HuH-7 (cell line): ENCODE measurements at places on chromosomes 4 and X.

- no peak for DNase-seq
Observed at GRCh38 chr4:185004562-185005218, 13.6 kb upstream of the HELT start.

- peak; percentile 30 for DNase-seq
Observed at GRCh38 chr4:95165926-95166524, 382.7 kb downstream of the UNC5C start.

DNA sequence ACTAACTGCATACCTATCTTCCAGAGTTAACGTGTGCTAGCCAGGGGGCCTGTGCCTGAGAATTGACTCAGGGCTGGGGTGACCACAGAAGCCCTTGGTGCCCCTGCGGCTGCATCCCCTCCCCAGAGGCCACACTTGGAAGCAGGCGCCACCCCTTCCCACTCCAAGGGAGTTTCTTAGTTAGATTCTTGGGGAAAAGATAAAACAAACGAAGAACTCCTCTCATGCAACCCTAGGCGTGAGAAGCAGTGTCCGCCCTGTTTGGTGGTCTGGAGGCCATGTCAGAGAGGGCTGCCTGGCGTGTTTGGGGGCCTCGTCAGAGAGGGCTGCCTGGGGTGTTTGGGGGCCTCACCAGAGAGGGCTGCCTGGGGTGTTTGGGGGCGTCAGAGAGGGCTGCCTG is 50.3 kb upstream of the HGFAC start:
- no peak for DNase-seq

DNA sequence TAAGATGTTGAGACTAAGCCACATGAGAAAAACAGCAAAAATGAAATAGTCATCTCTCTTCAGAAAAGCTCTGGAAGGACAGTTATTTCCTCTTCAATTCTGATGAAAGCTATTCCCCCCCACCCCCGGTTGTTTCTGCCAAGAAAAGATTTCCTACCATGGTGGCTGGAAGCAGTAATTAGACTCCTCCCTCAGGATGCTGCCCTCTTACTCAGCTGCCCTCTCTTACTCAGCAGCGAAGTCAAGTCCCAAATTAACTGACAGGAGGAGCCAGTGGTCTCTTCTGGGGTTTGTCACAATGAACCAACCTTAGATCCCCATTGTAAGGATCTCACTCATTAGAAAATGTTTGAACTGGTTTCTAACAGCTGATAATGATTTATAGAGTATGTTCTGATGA is 38.0 kb downstream of the GPM6B start:
- DNase-seq, result no peak

DNA sequence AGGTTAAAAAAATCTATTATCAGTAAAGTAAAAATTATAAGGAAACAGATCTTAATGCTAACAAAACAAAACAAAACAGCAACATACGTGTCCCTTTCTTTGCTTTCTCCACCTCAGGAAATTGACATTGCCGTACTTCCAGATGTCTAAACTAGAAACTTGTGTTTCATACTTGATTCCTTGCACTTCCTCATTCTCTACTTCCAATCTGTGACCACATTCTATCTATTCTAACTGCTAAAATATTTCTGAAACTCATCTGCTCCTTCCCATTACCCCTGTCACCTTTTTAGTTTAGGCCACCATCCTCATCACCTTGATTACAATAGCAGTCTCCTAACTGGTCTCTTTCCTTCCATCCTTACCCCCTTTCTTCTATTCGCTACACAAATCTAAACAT is 22.5 kb upstream of the RPA4 start:
- DNase-seq, result no peak

- no peak for DNase-seq
Observed at GRCh38 chr4:115054836-115055235, 58.6 kb downstream of the NDST4 start.

GRCh38 chrX:149910178-149910695 is 19.1 kb upstream of the HSFX4 start:
- DNase-seq, result no peak

DNA sequence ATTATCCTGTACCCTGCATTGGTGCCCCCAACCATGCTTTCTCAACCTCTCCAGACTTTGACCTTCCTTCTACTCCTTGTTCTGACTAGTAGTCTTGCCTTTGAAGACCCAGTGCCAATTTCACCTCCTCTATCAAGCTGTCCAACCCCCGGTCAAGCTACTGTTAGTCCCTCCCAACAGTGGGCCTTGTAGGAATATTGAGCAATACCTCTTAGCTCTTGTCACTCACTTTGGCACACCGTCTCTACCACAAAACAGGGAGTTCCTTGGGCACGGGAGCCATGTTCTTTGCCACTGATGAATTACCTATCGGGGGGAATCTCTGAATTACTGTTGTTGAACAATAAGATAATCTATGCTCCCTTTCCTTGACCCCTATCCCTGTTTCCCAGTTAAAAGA is 25.2 kb downstream of the LAS1L start:
- DNase-seq, result no peak

DNA sequence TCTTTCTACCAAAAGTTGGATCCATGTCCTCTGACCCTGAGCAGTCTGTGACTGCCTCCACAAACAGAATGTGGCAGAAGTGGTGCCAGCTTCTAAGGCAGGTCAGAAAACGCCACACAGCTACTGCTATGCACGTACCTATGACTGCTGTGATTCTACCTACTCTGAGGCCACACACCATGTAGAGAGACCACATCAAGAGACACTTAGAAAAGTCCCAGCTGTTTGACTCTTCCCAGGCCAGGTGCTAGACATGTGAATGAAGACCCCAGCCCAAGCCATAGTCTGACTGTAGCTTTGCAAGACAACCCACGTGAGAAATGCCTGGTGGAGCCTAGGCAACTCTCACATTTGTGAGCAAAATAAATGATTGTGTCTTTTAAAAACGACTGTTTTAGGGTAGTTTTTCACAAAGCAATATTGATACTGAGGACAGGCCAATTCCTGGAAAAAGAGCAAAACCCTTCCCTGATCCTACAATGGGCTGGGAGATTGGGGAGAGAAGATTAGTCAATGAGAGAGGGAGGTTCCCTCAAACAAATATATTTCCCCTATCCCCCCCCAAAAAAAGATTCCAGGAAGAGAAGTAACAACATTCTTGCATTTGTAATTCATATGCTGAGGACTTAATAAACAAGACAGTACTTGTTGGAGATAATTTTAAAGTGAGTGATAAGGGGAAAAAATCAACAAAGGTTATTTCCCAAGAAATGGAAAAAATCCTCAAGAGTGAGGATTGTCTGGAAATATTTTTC is 33.3 kb downstream of the FRYL start:
- no peak for DNase-seq

- no peak for DNase-seq
Observed at GRCh38 chr4:146054676-146055075, 116.1 kb upstream of the ZNF827 start.

DNA sequence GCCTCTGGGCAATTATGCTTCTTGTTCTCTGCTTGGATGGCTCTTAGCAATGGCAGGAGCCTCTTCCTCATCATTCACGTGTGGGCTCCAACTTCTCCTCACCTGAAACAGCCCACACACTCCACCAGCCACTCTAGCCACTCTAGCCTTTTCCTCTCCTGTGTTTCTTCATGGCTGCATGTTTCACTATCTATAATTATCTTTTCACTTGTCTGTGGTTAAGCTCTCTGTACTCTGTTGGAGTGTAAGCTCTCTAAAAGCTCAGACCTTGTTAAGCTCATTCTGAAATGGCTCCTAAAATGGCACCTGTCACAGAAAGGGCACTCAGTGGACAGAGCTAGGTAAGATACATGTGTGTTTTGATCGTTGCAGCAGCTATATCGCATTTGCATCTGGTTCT is 80.0 kb downstream of the SH3KBP1 start:
- DNase-seq, result no peak

- DNase-seq, result peak; percentile 45
Observed at GRCh38 chr4:73620115-73620792, at the start of gene RASSF6. RASSF6 (minus strand) TSS chr4:73620436; CDS start chr4:73611795, 8,641 bp downstream.

GRCh38 chr4:105148776-105149175 is 2.1 kb downstream of the TET2 start:
- DNase-seq, result no peak

GRCh38 chrX:41526271-41526670 is 79.1 kb downstream of the NYX start:
- no peak for DNase-seq

DNA sequence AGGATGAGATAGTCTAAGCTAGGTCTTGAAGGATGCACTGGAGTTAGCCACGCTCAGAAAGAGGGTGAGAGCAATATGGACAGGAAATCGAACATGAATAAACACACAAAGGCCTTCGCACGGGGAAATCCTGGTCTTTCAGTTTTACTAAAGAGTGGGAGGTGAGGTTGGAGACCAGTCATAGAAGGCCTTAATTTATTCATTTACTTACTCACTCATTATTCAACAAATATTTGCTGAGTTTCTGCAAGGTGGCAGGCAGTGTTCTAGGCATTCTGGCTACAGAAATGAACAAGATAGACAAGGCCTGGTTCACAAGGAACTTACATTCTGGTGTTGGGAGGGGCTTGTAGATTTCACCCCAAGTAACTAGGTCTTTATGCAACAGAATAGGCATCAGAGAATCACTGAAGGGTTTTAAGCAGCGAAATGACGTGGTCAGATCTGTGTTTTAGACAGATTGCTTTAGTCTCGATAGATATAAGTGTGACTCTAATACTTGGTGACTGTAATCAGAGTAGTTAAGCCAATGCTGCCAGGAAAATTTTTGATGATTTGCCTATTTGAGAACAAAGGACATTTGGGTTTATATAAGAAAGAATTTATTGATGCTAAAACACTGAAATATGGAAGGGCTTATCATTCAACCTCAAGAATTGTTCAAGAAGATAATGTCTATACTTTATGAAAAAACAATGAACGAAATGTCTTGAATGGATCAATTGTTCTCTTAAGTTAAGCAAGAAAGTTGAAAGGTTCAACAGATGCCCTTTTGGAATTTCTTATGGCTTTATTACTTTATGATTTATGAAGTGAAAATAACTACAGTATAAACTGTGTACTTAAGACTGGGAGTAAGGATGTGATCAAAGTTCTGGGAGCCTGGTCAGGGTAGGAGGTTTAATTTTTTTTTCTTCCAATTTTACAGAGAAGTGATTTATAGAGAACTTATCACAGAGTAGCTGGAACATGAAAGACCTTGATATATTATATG is 184.4 kb upstream of the CASK start:
- no peak for DNase-seq

GRCh38 chr4:18106620-18107019 is 85.1 kb upstream of the LCORL start:
- no peak for DNase-seq

DNA sequence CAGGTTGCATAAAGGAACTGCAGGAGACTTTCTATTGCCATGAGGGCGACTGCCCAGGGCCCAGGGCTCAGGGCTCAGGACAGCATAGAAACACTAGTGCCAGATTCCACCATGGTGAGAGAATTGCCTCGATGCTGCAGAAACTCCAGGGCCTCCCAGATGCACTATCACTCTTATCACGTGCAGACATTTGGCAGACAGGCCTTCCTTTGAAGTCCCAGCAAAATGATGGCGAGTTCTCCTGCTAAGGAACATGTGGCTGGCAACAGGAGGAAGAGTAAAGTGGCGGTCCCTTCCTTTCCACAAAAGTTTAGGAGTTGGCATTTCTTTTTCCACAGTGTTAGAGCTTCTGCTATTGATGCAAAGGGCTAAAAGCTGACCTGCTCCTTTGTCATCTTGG is 214.0 kb upstream of the LNX1 start:
- no peak for DNase-seq

- no peak for DNase-seq
Observed at GRCh38 chrX:17635231-17635630, 102.1 kb upstream of the SCML1 start.

- no peak for DNase-seq
Observed at GRCh38 chrX:11352296-11352741, 59.1 kb downstream of the AMELX start.

DNA sequence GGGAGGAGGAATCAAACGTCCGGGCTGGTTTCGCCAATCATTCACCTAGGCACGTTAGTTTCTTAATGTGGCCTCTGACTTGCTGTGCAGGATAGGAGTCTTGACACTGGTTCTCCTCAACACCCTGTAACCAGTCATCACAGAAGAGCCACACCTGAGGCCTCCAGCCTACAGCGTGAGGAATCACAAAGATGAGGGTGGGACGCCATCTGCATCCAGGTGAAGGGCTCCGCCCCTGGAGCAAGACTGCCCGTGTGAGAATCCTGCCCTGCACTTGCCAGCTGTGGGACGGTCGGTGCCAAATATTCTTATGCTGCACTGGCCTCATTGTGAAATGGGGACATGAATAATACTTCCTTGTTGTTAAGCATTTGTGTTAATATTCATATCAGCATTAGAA is 35.7 kb upstream of the TSPAN5 start:
- DNase-seq, result no peak

GRCh38 chr4:89514811-89515210 is 207.2 kb upstream of the GPRIN3 start:
- no peak for DNase-seq

DNA sequence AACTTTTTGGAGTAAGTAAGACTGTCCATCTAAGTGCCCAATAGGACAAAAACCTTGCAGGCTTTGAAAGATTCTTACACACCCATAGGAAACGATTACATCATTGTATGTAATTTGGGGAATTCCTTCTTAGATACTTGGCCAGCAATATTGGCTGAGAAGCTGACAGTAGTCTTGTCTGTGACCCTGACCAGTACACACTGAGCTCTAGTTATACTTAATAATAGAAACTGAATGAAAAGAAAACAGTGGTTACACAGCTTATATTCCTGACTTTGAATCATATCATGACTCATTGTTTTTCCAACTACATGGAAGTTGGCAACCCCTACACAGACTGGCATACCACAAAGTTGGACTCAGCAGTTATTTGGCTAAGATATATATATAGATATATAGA is 7.1 kb upstream of the TLR2 start:
- no peak for DNase-seq

GRCh38 chr4:155741546-155741945 is 17.3 kb upstream of the GUCY1B1 start:
- no peak for DNase-seq

DNA sequence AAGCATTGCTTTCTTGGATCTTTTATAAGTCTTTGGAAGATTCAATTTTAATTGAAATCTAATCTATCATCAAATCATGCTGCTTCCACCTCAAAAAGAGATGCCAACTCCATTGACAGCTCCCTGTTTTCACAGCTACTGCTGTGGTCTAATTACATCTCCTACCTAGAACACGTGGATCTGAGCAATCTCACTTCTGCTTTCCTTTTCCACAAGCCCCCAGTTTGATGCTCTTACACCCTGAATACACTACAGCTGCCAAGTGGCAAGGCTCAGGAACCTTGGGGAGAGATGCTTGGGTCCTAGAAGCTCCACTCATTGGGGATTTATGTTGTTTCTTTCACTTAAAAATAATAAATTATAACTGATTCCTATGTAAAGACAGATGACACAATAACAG is 172.0 kb downstream of the CFAP299 start:
- DNase-seq, result no peak
